ENCODE measurements at places on chromosomes 5 and 9.

DNA sequence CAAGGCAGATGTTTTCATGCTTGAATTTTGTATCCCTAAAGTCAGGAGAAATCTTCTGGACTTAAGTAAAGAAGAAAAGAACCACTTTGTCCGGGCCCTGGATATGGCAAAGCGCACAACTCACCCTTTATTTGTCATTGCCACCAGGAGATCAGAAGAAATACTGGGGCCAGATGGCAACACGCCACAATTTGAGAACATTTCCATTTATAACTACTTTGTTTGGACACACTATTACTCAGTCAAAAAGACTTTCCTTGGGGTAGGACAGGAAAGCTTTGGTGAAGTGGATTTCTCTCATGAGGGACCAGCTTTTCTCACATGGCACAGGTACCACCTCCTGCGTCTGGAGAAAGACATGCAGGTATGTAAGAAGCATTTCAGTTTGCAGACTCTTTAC is 2.3 kb downstream of the TYRP1 start:
- no peak for DNase-seq

GRCh38 chr5:36177715-36178523 is 26.0 kb downstream of the SKP2 start:
- no peak for DNase-seq

DNA sequence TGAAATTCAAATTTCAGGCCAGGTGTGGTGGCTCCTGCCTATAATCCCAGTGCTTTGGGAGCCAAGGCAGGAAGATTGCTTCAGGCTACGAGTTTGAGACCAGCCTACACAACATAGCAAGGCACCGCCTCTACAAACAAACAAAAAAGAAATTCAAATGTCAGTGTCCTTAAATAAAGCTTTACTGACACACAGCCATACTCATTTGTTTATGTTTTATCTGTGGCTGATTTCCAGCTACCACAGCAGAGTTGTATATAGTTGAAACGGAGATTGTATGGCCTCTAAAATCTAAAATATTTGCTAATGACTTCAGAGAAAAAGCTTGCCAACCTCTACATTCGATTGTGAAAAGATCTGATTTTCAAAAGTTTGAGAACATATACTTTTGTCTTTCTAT is 15.4 kb downstream of the SHLD3 start:
- DNase-seq = no peak

DNA sequence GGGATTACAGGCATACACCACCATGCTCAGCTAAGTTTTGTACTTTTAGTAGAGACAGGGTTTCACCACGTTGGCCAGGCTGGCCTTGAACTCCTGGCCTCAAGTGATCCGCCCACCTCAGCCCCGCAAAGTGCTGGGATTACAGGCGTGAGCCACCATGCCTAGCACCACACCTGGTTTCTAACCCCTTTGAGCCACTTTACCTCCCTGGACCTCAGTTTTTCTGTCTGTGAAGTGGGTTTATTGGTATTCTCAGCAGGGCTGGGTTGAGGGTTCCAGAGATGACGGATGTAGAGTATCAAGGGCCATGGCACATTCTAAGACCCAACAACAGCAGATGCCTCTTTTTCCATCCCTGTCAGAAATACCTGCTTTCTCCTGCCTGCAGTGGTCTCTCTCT is 38.6 kb downstream of the AMBP start:
- DNase-seq = no peak

GRCh38 chr9:120692901-120693699 is 21.2 kb downstream of the MEGF9 start:
- DNase-seq = no peak

DNA sequence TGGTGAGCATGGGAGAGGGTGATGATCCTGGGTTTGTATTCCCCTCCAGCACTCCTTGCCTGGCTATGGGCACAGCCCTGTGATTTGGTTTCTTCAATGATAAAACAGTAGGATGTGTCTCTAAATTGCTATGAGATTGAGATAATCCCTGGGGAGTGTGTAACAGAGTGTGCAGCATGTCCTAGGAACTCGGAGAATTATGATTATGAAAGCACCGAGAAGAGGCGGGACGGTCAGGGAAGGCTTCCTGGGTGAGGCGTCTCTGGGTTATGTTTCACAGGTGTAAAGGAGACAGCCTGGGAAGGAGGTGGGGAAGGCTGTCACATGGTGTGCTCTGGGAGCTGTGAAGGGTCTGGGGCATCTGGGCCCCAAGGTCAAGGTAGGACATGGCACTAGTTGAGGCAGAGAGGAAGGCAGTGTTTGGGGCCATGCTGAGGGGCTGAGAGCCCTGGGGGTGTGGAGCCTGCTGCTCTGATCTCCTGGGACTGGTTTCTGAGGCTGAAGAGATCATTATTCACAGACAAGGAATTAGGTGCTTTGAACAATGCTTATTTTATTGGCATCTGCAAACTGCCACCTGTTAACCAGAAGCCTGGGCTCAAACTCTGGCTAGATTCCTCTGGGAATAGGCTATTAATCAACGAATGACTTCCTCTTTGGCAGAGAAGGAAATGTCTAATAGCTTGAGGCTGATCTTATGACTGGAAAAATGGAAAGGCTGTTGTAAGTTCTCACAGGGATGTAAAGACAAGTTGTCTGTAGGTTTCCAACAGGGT is 73.8 kb upstream of the IL12B start:
- no peak for DNase-seq

DNA sequence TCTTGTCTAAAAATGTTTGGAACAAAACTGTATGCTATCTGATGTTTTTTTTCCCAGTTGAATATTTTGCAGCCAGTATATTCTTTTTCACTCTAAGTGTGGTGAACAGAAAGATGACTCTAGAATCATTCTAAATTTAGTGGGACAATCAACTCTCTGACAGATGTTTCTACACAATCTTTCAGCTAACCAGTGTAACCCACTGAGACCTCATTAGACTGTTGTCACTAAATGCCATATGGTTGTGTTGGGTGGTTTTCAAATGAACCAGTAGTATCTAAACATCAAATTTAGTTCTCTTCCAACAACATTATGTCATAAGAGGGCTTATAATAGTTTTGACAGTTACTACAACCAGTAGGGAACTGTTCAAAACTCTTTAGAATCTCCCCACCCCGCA is 129.6 kb upstream of the PRLR start:
- no peak for DNase-seq

DNA sequence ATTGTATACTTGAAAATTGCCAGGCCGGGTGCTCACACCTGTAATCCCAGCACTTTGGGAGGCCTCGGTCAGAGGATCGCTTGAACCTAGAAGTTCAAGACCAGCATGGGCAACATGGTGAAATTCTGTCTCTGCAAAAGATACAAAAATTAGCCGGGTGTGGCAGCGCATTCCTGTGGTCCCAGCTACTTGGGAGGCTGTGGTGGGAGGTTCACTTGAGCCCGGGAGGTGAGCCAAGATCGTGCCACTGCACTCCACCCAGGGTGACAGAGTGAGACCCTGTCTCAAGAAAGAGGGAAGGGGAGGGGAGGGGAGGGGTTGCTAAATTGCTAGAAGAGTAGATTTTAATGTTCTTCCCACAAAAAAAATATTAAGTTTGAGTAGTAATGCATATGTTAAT is 53.2 kb downstream of the FNBP1 start:
- no peak for DNase-seq

DNA sequence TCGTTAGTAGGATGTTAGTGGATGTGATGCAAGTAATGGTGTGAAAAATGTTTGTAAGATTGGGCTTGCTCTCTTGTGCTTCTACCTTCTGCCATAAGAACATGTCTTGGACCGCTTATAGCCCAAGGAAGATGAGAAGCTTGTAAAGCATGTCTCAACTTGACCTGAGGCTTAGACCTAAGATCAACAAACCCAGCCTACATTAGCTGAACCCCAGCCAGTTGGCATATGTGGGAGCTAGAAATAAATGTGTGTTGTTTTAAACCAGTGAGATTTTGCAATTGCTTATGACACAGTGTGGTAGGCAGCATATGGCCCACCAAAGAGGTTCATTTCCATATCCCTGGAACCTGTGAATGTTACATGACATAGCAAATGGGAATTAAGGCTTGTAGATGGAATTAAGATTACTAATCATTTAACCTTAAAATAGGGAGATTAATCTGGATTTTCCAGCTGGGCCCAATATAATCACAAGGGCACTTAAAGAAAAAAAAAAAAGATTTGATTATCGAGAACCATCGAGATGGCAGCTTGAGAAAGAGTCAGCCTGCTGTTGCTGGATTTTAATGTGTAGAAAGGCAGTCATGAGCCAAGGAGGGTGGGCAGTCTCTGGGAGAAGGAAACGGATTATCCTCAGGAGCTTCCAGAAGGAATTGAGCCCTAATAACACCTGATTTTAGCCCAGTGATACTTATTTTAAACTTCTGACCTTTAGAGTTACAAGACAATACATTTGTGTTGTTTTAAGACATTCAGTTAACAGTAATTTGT is 27.3 kb upstream of the EDIL3 start:
- DNase-seq = no peak

DNA sequence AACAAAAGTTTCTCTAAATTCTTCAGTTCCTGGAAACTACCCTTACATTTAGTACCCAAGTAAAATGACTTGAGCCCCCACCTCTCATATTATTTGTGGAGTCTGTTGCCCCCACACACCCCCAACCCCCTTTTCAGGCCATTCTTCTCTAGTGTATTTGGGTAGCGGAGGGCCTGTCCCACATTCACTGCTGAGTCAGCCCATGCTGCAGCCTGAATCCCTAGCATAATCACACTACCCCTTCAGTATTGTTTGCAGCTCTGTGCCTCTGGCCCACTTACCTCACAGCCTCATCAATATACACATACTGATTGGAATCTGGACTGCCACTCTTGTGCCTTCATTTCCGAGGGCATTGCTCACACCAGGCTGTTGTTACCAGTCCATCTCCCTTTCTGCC is 26.8 kb downstream of the RGS7BP start:
- DNase-seq = no peak

GRCh38 chr9:35341585-35341984 is 148.3 kb upstream of the RUSC2 start:
- DNase-seq = no peak

GRCh38 chr5:157463081-157463480 is 3.1 kb downstream of the NIPAL4 start:
- no peak for DNase-seq

- DNase-seq = no peak
These were observed 226.0 kb upstream of the C9orf72 start for GRCh38 chr9:27799326-27799725.

GRCh38 chr5:174082286-174082685 is 36.8 kb downstream of the NSG2 start:
- DNase-seq = no peak

DNA sequence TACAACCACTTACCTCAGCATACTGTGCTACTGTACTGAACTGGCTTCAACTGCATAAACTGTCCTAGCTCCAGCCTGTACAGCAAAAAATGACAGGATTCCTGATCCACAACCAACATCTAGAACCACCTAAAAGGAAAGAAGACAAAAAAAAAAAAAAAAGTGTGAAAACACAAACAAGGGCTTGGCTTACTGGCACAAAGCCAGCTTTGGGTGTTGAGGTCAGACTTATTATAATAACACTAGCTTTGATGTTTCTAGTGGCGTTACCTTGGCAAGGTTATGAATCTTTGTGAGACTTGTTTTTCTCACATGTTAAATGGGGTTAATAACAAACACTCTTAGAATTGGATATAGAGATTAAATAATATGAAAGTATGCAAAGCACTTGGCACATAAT is 148.5 kb upstream of the PUM3 start:
- no peak for DNase-seq

GRCh38 chr9:129932303-129933151 is 97.3 kb downstream of the USP20 start:
- DNase-seq = no peak

GRCh38 chr5:66828046-66828547 is 231.9 kb downstream of the MAST4 start:
- DNase-seq = no peak

GRCh38 chr5:159249158-159249557 is 13.9 kb upstream of the UBLCP1 start:
- DNase-seq = no peak

- no peak for DNase-seq
These were observed 47.3 kb downstream of the SLC12A7 start for GRCh38 chr5:1064383-1065142.

GRCh38 chr5:159741829-159742322 is 174.4 kb upstream of the ADRA1B start:
- DNase-seq = no peak

- DNase-seq = no peak
These were observed 411.7 kb upstream of the EDIL3 start for GRCh38 chr5:84796399-84796798.

- peak; percentile 57 for DNase-seq
These were observed 60.1 kb downstream of the RGS3 start for GRCh38 chr9:113523421-113524141.

DNA sequence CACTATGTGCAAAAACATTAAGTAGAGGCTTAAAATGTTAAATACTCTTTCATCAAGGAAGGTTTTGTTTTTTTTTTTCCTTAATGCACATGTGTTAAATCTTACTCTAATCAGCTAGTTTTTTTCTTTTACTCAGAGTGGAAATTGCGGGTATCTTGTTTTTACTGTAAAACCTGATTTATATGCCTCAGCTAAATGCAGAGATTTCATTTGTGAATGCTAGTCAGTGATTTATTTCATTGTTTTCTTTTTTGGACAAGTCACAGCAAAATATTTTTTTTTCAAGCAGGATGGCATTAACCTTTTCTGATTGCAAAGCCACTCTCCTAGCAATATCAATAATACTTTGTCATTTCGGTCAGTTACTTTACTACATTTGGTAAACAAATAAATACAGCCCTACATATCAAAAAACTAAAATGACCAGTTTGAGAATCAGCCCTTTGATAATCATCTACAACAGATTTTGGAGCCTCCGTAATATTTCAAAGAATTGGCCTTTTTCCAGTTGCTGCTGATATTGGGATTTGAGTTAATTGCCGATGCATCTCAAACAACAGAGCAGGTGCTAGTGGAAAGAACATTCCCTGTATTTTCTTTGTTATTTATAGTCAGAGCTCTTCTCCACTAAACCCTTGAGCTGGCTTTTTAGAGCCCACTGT is 579.2 kb upstream of the ZNF608 start:
- no peak for DNase-seq

All from stimulated activated CD8-positive, alpha-beta memory T cell treated with anti-CD3 and anti-CD28 coated beads, Interleukin-12 subunit alpha, Interleukin-12 subunit beta, amount 100 ng/mL, for 1 hour (primary cell).